ENCODE measurements at places on chromosomes 3 and 15.

GRCh38 chr3:187296911-187297310 lies 5.4 kb upstream of the MASP1 start:
- DNase-seq, result no peak

DNA sequence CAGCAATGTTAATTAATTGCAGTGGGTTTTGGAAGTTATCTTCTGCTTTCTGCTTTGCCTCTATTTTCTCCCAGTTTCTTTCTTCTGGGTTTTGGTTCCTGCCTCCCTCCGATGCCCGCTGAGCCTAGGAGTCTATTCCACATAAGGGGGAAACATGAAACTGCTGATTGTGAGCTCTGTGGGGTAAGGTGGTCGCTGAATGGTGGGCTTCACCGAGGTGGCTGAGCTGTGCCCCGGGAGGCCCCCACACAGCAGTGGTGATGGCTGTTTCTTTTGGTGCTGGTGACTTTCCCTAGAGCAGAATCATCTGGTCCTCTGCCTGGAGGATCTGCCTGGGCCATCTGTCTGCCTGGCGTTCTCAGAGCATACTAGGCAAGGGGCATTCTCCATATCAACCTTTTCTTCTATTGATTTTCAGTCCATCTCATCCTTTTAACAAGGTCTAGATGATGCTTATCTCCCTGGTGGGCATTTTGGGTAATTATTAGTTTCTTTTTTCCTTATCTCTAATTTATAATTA lies 68.8 kb upstream of the ATP2B2 start:
- no peak for DNase-seq

- DNase-seq, result no peak
Measured at GRCh38 chr15:78425643-78426042, 12.4 kb upstream of the IREB2 start.

DNA sequence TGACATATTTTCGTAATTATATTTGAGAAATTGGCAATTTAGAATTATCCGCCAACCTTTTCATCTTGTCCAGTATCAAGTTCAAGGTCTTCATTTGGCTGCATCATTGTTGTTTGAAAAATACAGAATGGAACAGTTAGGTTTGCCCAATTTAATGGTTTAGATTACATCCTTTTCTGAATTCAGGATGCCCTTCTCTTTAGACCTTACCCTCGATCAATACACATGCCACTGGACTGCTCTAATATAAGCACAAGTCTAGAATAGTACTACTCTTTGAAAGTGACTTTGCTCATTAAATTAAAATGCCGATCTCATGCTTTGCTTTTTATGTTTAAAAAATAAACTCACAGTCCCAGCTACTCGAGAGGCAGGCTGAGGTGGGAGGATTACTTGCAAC lies 44.5 kb downstream of the PXK start:
- DNase-seq, result no peak

DNA sequence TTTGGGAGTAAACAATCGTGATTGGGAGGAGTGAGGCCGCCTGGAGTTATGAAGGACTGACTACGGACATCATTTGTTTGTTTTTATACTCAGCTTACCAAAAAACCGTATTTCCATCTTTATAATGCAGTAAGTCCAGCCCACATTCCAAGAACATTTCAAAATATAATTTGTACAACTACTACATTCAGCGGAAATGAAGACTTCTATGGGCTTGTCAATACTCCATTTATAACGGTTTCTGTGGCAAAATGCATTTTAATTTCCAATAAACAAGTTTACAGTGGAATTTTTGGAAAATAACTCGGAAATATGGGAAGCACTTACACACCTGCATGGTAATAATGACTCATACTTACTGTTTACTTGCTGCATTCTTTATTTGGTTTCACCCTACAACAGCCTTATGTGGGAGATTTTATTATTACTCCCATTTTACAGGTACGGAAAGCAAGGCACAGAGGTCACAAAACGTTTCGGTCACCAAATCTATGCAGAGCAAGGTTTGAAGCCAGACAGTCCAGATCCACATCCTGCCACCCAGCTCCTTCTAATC lies 62.3 kb downstream of the LDHAL6B start:
- DNase-seq, result no peak

GRCh38 chr15:77921664-77922063 lies 155.8 kb downstream of the TBC1D2B start:
- no peak for DNase-seq

- DNase-seq, result no peak
Measured at GRCh38 chr3:158471639-158472294, 99.2 kb upstream of the MLF1 start.

DNA sequence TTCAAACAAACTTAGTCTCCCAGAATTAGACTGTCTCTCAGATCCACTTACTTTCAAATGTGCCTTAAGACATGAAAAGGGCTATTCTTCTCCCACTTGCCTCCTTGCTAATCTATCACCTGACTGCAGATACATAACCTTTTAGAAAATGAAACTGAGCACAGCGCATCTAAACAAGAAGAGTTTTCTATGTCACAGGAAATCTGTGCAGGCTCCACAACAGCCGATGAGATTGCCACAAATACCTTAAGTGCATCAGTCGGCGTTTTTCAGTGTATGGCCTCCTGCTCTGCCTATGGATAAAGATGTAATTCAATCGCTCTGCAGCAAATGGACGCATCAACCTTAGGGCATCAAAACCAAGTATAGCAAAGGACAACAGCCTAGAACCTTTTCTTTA lies 544.2 kb downstream of the FOXP1 start:
- no peak for DNase-seq

- no peak for DNase-seq
Measured at GRCh38 chr3:112967828-112968227, 7.1 kb downstream of the CD200R1 start.

DNA sequence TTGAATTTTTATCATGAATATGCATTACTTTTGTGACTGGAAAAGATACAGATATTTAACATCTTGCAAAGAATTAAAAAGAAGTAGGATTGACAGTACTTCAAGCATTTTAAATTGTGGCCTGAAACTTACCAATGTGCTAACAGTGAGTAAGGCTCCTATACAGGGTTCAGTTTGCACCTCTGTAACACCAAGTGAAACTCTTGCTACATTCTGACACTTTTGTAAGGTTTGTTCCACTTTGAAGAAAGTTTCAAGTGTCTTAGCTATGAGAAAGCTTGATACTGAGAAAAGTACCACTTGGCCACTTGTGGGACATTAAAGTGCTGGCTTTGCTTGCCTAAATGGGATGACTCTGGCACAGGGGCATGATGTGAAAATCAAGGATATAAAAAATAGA lies 289.2 kb downstream of the CTNNB1 start:
- no peak for DNase-seq

- DNase-seq, result no peak
Measured at GRCh38 chr3:171786997-171787396, 23.3 kb downstream of the PLD1 start.

GRCh38 chr3:81513591-81513990 lies 247.9 kb downstream of the GBE1 start:
- no peak for DNase-seq

- no peak for DNase-seq
Measured at GRCh38 chr15:32774022-32774421, 56.2 kb downstream of the GREM1 start.

- no peak for DNase-seq
Measured at GRCh38 chr3:36877930-36878685, 66.7 kb downstream of the TRANK1 start.

DNA sequence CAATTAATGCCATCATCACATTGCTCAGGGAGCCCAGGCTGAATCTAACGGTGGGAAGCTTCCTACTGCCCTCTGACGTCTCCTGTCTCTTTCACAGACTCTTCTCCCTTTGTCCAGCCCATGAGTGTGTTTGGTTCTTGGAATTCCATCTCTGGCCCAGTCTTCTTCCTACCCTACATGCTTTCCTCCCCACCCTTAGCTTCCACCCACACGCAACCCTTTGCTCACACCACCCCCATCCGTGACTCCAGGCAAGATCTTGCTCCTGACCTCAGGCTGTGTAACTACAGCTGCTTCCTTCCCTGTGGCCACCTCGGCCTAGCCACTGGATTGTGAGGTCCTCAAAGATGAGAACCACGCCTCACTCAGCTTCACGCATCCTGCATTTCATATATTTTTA lies 72.3 kb upstream of the THBS1 start:
- DNase-seq, result no peak

DNA sequence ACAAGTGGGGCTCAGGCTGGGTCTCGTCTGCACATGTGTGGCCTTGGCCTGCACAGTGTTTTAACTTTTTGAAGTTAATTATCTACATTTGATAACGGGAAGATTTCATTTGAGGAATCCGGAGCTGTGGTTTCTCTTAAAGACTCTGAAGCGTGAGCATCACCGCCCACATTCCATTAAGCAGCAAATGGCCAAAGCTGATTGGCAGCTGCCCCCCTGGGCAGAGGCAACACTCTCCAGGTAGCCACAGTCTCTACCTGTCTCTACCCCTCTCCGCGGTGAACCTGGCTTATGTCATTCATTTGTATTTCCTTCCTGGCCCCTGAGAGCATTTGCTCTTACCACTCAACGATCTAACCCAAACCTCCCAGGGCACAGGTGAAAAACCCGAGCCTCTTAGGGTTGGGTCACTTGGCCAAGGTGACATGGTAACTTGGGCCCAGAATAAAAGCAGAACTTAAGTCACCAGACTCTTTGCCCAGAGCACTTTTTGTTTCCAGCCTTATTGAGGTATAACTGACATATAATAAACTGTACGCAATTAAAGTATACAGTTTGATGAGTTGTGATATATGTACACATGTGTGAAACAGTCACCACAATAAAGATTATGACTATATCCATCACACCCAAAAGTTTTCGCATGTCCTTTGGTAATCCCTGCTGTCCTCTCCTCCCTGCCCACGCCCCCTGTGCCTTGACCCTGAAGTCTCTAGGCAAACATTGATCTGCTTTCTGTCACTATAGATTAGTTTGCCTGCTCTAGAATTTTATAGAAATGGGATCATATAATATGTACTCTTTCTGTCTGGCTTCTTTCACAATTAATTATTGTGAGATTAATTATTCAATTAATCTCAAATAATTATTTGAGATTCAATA lies 245.7 kb upstream of the HES1 start:
- DNase-seq, result no peak

DNA sequence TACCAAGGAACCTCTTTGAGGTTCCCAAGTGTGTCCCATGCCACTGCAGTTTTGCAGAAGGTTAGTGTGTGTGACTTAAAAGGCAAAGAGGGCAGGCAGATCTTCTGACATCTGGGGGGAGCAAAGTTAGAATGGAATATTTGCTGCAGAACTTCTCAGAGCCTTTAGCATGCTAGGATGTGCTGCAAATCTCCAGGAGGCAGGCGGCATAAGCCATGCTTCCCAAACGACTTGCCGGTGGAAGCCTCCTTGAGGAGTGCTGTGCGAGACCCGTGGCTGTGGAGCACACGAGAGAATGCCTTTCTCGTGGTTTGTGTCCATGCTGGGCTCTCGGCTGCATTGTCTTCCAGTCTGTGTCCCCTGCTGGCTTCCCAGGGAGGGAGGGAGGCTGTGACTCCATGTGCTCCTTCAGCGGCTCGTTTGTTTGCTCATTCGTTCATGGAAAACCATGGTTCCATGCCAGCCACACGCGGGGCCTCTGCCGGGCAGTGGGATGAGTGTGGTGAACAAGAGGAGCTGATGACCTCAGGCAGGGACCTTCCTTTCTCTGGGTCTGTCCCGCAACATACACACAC lies 13.8 kb downstream of the HDAC11 start:
- no peak for DNase-seq

DNA sequence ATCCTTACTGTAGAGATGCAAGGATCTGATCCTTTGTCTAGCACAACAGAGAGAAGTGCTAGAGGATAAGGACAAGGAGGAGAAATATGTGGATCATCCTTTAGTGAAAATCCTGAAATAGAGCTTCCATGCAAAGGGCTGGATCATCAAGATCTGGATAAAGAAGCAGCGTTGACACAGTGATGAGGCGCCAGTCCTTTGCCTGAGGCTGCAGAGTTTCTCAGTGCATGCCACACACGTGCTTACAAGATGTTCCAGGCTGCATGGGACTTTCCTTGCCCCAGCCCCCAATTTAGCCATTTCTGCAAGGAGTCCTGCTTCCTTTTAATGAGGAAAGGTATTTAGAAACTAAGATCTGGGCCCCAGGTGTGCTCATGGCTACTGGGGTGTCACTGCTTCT lies 7.2 kb upstream of the ABTB1 start:
- DNase-seq, result no peak

DNA sequence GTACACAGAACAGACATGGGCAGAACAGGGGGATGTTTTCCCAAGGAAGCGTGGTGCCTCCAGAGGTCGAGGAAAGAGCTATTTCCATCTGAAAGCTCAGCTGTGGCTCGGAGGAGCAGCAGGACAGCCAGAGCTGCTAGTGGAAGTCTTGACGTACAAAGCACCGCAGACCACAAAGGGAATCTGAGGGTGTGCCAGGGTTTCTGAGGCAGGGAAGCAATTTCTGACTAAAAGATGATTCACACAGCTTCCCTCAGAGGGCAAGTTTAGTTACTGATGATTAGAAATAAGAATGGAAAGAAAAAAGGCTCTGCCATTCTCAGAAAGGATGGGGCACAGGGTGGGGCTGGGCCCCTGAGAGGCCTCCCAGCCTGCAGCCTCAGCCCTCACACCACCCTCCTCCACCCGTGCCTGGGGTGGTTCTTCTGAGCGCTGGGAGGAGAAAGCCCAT lies 45.8 kb upstream of the SEC13 start:
- no peak for DNase-seq

- no peak for DNase-seq
Measured at GRCh38 chr3:141070229-141070628, 19.1 kb downstream of the SPSB4 start.

DNA sequence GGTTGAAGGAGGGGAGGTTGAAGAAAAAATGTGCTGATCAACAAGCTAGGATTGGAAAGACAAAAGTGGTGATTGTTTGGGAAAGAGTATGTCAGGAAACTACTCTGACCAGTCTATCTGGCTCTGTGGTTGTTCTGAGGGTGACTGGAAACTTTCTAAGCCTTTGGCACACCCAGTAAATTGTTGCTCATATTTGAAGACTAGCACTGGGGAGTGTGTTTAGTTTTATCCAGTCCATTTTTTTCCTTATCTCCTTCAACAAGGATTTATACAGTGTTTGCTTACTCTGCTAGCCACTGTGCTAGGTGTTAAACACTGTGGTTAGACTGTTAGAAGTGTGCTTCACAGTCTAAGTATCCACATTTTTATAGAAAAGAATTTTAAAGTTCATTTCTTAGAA lies 28.8 kb downstream of the PPM1L start:
- no peak for DNase-seq

- no peak for DNase-seq
Measured at GRCh38 chr15:95131131-95131556, 899.8 kb downstream of the MCTP2 start.

- no peak for DNase-seq
Measured at GRCh38 chr3:147409143-147410115, at the start of gene ZIC1. Gene ZIC1 (plus strand): TSS chr3:147409365. CDS start chr3:147410113, 748 bp downstream.

GRCh38 chr3:5951026-5951425 lies 763.5 kb downstream of the EDEM1 start:
- no peak for DNase-seq

Measured in mesothelial cell of epicardium (in vitro differentiated cells).